Islet precursor cell (in vitro differentiated cells): ENCODE measurements at places on chromosomes 7 and 10.

DNA sequence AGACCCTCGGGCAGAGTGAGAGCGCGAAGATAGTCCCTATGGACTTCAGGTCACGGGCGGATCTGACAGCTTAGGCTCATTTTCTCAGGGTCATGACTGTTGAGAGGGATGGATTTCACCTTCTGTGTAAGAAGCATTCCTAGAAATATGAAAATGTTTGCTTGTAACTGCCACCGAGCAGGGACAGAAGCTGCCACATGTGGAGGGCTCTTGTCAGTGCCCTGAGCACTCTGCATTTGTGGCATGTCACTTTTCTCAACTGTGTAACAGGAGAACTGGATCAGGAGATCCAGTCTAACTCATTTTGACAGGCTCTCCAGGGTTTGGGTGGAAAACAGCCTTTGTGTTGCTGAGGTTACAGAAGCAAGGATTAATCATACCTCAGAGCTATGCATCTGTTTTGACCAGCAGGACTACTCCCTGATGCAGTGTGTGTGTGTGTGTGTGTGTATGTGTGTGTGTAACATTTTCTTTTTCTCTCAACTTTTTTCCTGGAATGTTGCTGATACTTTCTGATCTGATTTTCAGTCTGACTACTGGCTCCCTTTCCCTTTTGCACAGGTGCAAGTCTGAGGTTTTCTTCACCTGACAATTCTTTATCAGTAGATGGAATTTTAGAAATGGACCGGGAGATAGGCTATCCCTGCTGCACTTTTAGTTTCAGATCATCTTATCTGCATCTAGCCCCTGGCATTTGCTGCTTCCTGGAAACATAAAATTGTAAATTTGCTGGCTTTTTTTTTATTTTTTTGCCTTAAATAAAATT lies 183.3 kb downstream of the STK31 start:
- no peak for DNase-seq

GRCh38 chr7:95772298-95772770 lies at the start of gene DYNC1I1:
DYNC1I1 (plus strand) TSS chr7:95772554; CDS start chr7:95804730, 32,176 bp downstream.
- peak; percentile 94 for DNase-seq

- peak; percentile 87 for DNase-seq
Measured at GRCh38 chr7:4702961-4703512, 20.9 kb downstream of the FOXK1 start.

DNA sequence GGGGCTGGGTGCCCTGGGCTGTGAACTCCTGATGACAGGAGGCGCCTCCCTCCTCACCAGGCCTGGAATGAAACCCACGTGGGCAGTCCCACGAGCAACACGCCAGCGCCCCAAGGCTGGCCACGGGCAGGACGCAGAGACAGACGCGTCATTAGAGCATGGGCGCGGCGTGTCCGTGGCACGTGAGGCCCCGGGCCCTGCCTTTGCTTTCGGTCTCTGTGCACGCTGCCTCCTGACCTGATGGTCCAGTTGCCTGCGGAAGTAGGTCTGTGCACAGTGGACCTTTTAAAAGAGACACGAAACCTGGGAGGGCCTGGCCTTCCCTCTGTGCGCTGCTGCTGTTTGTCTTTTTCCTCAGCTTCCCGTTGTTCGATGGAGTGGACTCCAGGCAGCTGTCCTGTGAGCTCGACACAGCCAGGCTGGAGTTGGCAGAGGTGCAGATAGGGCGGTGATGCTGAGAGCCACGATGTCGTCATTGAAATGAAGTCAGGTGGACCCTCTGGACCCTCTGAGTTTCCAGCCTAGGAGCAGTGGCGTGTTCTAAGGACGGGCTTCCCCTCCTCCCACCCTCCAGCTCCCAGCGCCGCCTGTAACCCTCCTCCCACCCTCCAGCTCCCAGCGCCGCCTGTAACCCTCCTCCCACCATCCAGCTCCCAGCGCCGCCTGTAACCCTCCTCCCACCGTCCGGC lies 40.1 kb upstream of the CFAP46 start:
- DNase-seq, result no peak

GRCh38 chr10:74770400-74770799 lies 56.0 kb upstream of the KAT6B start:
- DNase-seq, result no peak

- no peak for DNase-seq
Measured at GRCh38 chr7:22591271-22591670, 91.3 kb upstream of the STEAP1B start.

DNA sequence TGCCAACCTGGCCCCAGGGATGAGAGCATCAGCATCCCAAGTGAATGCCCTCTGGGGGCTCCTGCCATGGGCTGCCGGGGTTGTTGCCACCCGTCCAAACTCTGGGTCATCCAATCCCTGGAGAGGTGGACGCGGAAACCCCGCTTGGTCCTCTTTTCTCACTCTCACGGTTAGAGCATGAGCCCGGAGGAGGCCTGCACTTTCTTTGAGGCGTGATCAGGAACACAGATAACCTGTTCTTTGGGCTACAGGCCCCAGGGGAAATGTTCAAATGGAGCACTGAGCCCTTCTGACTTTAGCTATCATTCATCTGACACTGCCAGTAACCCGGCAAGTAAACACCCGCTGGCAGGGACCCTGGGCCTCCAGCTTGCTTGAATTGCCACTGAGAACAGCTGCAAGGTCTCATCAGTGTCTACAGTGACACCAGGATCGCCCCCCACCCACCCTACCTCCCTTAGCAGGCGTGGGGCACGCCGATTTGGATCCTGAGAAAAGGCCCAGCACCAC lies 29.4 kb upstream of the SLF2 start:
- DNase-seq, result no peak

DNA sequence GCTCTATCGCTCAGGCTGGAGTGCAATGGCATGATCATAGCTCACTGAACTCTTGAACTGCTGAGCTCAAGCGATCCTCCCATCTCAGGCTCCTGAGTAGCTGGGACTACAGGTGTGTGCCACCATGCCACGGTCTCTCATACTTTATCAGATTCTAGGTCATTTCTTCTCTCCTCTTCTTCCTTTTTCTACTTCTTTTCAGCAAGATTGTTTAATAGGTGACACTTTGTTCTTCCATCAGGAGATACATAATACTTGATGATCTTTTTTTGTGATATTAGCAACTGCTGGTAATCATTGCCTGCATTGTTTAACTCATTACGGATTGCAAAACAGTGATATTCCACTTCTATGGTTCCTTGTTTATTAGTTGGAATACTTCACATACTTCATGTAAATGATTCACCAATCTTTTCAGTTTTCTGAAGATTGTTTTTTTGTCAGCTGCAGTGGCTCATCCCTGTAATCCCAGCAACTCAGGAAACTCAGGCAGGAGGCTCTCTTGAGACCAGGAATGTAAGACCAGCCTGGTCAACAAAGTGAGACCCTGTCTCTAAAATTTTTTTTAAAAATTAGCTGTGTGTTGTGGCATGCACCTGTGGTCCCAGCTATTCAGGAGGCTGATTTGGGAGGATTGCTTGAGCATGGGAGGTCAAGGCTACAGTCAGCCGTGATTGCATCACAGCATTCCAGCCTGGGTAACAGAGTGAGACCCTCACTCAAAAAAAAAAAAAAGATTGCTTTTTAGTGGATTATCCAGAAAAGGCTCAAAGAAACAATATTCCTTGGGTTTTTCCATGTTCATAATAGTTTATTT lies 36.2 kb upstream of the CHST3 start:
- DNase-seq, result no peak

GRCh38 chr7:25493805-25494366 lies 265.6 kb upstream of the NPVF start:
- no peak for DNase-seq

DNA sequence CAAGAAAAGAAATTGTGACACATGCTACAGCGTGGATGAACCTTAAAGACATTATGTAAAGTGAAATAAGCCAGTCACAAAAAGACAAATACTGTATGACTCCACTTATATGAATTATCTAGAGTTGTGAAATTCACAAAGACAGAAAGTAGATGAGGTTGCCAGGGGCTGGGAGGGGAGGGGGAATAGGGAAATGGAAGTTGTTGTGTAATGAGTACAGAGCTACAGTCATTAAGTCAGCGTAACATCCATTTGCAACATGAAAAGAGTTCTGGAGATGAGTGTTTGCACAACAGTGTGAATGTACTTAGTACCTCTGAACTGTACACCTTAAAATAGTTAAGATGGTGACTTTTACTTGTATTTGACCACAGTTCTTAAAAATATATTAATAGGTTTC lies 112.1 kb upstream of the CDK1 start:
- no peak for DNase-seq

DNA sequence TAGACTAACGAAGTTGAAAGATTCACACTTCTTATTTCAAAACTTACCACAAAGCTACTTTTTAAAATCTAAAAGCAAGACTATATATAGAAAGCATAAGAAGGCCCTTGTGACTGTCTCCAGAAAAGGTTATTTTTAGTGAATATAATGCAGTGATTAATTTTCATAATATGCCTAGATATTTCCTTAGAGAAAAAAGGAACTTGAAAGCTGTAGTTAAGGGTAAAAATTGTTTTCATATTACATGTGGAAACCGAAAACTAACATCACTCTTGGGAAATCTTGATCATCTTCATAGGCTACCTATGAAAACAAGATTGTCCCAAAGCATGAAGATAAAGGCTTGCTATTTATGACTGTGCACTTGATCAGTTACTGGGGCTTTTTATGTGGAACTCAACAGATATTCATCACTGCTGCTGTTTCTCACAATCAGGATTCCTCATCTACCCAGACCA lies 223.2 kb downstream of the SH2D4B start:
- no peak for DNase-seq

DNA sequence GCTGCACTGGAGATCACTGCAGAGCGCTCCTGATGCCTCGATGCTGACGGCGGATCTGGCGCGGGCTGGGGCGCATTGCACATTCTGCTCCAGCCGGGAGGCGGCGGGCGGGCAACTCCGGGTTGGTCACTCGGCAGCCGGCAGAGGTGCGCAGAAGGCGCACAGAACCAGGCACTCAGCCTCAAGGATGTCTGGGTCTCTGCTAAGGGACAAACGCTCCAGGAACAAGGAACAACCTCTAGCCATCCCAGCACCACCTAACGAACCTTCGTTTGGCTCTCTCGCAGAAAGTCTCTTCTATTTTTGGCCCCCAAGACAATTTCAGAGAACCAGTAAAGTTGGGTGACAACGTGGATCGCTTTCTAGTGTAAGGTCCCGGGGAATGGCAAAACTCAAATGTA lies 254.6 kb downstream of the OTUD1 start:
- peak; percentile 77 for DNase-seq

- no peak for DNase-seq
Measured at GRCh38 chr10:126229686-126230085, 158.6 kb downstream of the ADAM12 start.

- peak; percentile 73 for DNase-seq
Measured at GRCh38 chr10:88791924-88792323, 10.6 kb upstream of the LIPM start.

- DNase-seq, result no peak
Measured at GRCh38 chr7:87591211-87591610, 9.5 kb downstream of the ABCB1 start.

DNA sequence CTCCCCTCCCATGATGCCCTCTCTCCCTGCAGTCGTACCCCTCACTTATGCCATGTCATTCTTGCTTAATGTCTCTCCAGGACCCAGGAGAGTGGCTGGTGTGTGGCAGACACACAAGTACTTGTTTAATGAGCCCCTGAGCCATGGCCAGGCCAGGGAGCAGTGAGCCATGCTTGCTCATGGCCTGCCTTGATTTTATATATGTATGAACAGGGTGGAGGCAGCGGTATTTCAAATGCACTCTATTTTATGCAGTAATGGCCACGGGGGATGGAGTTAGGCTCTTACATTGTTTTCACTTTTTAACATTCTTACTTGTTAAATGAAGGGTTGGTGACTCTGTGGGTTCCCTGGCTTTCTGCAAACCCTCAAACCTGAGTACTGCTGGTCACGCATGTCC lies 144.8 kb downstream of the FANK1 start:
- DNase-seq, result no peak

DNA sequence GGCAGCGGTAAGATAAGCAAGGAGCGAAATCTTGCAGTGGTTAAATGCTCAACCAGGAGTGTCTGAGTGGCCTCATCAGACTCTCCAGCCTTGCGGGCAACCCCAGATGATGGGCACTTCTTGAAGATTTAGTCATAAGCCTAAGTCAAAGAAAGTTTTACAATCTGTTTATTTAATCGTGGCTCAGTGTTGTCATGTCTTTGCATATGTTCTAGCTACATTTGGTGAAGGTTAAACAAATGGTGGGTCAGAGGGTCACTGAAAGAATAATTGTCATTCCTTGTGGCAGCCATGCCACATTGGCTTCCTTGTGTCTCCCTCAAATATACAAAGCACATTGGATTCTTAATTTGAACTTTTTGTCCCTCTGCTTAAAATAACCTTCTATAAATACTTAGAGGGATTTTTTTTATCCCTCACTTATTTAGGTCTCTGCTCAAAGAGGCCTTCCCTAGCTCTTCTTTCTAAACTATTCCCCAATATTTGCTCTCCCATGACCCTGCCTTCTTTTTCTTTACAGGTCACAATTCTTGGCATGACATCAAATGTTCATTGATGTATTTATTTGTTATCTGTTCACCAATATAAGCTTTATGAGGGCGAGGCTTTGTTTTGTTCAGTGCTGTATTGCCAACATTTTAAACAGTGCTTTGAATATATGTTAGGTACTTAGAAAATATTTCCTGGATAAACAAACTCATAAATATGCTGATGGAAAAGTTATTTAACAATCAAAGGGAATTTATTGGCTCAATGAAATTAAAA lies 68.7 kb downstream of the NEUROD6 start:
- no peak for DNase-seq

DNA sequence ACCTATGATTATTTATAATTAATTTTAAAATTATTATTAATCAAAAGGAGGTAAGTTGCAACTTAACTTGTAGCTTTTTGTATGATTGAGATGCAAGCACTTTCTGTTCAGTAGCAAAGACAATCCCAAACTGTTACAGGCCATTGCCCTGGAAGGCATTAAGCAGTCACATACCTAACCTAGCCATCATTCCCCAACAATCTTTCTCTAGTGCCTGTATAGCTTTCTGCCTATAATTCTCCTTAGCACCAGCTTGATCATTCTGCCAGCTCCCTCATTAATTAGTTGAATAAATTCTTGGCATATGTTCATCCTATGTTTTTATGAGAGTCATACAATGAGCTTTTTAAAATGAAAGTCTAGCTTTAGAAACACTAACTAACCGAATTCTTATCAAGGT lies 178.9 kb upstream of the TMEM106B start:
- no peak for DNase-seq

DNA sequence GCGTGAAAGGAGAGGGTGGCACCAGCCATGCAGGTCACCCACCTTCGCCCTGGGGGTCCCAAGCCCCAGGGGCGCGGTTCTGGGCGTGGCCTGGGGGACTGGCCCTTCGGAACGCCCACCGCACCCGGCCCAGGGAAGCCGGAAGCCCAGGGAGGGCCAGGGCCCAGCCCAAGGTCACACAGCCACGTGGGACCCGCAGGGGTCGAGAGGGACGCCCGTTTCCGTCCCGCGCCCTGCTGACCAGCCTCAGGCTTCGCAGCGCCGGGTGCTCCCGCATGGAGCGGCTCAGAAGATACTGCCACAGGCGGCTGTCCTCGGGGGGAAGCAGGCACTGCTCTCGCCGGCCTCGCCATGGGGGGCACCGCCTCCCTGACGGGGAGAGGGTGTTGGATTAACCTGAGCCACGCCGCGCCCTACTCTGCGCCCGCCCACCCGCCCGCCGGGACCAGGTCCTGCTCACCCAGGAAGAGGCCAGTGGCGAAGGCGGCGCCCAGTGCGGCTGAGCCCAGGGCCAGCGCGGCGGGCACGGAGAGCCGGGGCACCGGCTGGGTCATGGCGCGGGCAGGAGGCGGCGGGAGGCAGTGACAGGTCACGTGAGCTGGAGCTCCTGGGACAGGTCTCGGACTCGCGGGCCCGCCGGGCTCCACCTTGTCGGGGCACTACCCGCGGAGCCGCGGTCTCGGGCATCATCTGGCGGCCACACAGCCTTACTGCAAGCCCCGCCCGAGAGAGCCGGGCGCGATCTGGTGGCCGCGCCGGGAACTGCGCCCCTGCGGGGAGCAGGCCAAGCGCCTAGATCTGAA lies at the start of gene COMTD1:
Gene COMTD1, minus strand, starts transcription at position 583 of the 803 bp plus-strand sequence. Its CDS starts 29 bp downstream, at position 554.
- peak; percentile 98 for DNase-seq
